ENCODE measurements at places on chromosomes 2 and 18. TPM values are rescaled to one million over a fixed set of nuclear protein-coding genes. Genes with fewer than 3 reads are reported as not detected.

LHCGR gene
- total RNA-seq, result 0.31 TPM

SLC9A4 gene
- 0.11 TPM for total RNA-seq

HNMT gene
- 2.8 TPM for total RNA-seq

GPD2 gene
- total RNA-seq, result 32.2 TPM

MAP3K2 gene
- 26.9 TPM for total RNA-seq

LDAH gene
- total RNA-seq, result 16.1 TPM

GRCh38 chr2:136905779-136906178 lies 140.4 kb downstream of the THSD7B start:
- H3K36me3 ChIP-seq, result no peaks in the 10 kb centered on the region
- no peak for DNase-seq
- H3K4me3 ChIP-seq, result no peak overlapping the region
- H3K27ac ChIP-seq, result no peak overlapping the region

DNA sequence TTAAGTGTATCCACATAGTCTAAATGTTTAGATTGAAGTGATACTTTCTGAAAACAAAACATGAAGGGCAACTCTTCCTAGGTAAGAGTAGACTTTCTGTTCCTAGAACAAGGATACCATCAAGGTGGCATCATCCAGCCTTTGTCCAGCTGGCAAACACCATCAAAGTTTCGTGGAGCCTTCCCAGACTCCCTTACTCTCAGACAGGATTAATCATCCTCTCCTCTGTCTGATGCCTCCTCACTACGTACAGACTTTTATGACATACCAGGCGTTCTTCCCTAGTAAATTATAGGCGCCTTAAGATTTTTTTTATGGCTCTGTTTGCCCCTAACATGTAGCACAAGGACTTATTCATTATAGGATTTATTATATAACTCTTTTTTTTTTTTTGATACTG lies 29.4 kb upstream of the ASNSD1 start:
- no peaks in the 10 kb centered on the region for H3K36me3 ChIP-seq
- peaks cover 3% of the 10 kb centered on the region for H3K27me3 ChIP-seq
- no peak for DNase-seq

GRCh38 chr18:50748243-50749229 lies 71.3 kb downstream of the MRO start:
- H3K27ac ChIP-seq, result 0 out of 2 replicates have a peak overlapping the region, but pooled peaks have one; percentile 57
- H3K27me3 ChIP-seq, result 0 out of 2 replicates have a peak, but pooled peaks cover 2% of the 10 kb centered on the region
- H3K4me3 ChIP-seq, result no peak overlapping the region
- peak; percentile 38 for DNase-seq

- H3K27me3 ChIP-seq, result no peaks in the 10 kb centered on the region
- no peaks in the 10 kb centered on the region for H3K36me3 ChIP-seq
- H3K4me3 ChIP-seq, result no peak overlapping the region
- DNase-seq, result no peak
- H3K4me1 ChIP-seq, result peaks cover 19% of the 10 kb centered on the region
Observed at GRCh38 chr2:29618024-29618423, 303.4 kb downstream of the ALK start.

- peaks cover 51% of the 10 kb centered on the region for H3K4me1 ChIP-seq
- H3K27ac ChIP-seq, result peak overlapping the region; percentile 80
- no peak overlapping the region for H3K4me3 ChIP-seq
- no peaks in the 10 kb centered on the region for H3K36me3 ChIP-seq
Observed at GRCh38 chr2:157830696-157831570, 45.2 kb downstream of the ACVR1 start.

DNA sequence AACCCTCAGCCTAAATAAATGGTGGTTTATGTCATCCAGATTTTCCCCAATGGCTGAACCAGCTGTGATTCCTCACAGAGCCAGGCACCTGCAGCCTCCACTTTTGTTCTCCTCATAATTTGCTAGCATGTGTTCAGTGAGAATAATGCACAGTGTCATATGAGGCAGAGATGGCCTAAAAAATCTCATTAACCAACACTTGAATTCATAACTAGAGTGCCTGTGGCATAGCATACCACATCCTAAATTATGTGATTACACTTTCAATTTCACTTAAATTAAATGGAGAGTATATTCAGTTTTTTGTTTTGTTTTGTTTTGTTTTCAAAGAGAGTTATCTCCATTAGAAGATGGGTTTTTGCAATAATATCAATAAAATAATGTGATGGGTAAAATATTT lies 488.0 kb downstream of the CBLN2 start:
- H3K4me1 ChIP-seq, result no peaks in the 10 kb centered on the region
- H3K27ac ChIP-seq, result no peak overlapping the region
- no peak for DNase-seq
- no peaks in the 10 kb centered on the region for H3K27me3 ChIP-seq
- H3K4me3 ChIP-seq, result no peak overlapping the region

DNA sequence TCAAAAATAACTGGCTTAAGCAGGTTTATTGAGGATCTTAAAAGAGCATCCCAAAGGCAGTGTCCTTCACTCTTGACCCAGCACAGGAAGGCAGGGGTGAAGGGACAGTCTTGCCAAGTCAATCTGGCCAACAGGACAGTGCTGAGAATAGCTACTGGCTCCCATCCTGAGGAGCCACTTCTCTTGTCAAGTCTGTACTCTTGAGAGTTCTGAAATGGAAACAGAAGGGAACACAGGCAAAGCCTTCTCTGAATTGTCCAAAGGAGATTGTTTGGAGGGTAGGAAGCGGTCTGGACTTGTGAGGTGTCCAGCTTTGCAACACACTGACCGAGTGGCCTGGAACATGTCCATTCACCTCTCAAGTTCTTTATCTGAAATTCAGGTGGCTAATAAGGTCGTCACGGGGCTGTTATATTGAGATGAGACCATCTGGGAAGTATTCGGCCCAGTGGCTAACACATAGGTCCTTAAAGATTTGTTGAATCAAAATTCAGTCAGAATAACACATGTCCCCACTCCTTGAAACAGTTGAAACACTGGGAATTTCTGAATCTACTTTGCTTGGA lies 99.5 kb upstream of the FHL2 start:
- peaks cover 7% of the 10 kb centered on the region for H3K4me1 ChIP-seq

GRCh38 chr2:84827978-84828575 lies 52.8 kb downstream of the TRABD2A start:
- no peaks in the 10 kb centered on the region for H3K36me3 ChIP-seq
- no peaks in the 10 kb centered on the region for H3K27me3 ChIP-seq
- no peak overlapping the region for H3K4me3 ChIP-seq
- H3K27ac ChIP-seq, result no peak overlapping the region
- no peak for DNase-seq

GRCh38 chr2:241982706-241983570 lies 113.4 kb downstream of the RTP5 start:
- no peaks in the 10 kb centered on the region for H3K4me1 ChIP-seq
- no peak overlapping the region for H3K4me3 ChIP-seq
- no peak overlapping the region for H3K27ac ChIP-seq
- peaks cover 8% of the 10 kb centered on the region for H3K36me3 ChIP-seq
- no peak for DNase-seq

Data from WTC11 (cell line).